ENCODE measurements at places on chromosomes 12 and 14.

DNA sequence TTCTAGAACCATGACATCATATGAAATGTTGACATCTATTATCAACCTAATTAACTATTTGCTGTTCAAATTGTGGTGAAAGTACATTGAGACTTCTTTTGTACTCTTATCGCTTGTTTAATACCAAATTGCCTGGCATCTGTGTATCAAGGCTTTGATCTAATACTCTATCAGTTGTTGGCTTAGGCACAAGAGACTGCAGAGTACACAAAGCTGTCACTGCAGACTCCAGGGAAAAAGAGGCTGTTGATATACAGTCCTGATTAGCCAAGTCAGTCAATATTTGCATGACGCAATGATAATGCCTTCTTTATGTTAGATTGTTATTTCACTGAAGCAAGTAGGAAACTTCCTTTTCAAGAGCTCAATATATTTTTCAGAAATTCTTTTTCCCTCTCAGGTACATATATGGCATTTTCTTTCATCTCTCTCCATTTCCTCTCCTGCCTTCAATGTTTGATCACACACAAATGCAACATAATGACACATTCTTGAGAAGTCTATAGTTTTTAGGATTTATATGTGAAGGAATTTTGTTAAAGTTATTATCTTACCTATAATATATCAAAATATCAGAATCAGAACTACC, 32.3 kb upstream of the PTCSC3 start:
- DNase-seq, result no peak

DNA sequence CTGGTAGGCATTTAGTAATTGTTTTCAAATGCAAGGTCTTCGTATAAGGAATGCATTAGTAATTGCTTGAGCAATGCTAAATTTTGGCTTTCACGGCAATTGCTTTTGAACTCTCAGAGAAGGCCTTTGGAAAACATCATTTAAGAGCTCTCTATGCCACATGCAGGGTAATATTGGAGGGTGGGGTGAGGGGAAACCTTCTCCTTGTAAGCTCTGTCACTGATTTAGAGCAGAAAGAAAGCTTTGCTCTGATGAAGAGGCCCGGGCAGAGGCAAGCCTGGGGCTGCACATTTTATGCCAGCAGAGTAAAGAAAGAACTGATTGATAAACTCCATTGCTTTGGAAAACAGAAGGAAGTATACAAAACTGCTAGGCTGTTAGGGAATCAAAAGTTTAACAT, 70.9 kb downstream of the TRIM9 start:
- DNase-seq, result no peak

DNA sequence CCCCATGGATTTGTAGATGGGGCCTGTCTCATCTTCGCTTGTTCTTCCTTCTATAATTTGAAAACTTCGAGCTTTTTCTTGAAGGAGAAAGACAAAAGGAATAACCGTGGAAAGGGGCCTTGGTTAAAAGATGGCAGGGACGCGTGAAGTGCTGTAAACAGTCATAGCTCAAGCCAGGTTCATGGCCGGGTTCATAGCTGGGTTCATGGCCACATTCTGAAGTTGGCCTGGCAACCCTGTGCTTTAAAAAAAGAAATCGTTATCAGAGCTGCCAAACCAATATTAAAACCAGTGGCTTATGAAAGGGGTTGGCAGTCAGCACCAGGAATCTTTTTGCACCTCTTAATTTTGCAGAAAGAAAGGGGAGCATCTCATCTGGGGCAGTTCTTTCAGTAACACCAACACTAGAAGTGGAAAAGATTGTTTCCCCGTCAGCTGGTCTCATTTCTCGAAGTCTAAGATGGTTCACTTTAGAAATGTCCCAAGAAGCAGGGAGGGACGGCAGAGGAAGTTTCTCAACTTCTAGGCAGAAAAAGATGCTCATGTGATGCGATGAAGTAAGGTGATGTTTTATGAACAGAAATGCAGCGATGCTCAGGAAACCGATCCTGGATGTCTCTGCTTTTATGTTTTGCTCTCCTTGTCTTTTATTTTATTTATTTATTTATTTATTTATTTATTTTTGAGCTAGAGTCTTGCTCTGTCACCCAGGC, 193.1 kb upstream of the TBX3 start:
- no peak for DNase-seq

- DNase-seq, result no peak
Observed at GRCh38 chr14:68651075-68651474, 141.8 kb downstream of the ZFP36L1 start.

DNA sequence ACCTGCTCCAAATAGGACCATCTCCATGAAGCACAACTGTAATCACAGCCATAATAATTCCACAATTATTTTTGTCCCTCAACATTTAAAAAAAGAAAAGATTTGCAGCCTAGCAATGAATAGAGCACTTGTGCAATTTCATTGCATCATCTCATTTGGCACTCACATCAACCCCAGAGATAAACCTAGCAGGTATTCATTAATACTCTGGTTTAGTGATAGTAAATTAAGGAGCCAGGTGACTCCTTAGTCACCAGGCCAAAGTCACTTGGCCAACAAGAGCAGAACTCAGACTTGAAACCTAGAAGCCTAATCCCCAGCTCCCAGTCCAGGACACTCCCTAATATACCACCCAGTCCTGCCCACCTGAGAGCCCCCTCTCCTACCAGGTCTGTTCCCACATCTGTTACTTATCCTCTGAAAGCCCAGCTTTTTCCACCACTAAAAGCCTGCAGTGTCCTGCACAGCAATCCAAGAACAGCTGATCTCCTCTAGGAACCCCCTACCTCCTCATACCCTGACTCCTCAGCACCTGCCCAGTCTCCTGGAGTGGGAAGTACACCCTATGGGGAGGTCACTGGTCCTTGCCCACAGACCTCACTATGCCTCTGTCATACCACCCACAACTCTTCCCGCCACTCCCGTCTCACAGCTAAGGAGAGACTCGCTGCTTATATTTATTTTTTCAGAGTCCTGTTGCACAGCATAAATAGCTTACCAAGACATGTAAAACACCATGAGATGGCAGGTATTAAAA, 22.1 kb downstream of the OR10P1 start:
- DNase-seq, result no peak

- DNase-seq, result no peak
Observed at GRCh38 chr12:114371733-114372132, 34.2 kb downstream of the TBX5 start.

Data from activated naive CD4-positive, alpha-beta T cell treated with anti-CD3 and anti-CD28 coated beads, Interleukin-2, amount 10 ng/mL, durations not matched to agents 7 days and 5 days (primary cell).